CD4-positive, alpha-beta T cell treated with Interleukin-12 subunit alpha and Interleukin-12 subunit beta, for 1 hour (primary cell): ENCODE measurements at places on chromosomes 3 and 15.

DNA sequence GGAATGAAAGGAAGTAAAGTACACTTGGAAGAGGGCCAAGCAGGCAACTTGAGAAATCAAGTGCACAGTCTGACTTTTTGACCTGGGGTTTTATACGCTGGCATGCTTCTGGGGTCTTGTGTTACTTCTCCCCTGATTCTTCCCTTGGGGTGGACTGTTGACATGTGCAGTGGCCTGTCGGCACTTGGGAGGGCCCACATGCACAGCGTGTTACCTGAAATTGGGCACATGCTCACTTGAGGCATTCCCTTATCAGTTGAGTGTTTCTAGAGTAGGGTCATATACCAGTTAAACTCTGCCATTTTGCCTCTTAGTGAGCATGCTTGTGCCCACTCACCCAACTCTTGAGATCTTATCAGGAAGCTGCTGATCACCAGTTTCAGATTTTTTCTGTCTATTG lies 329.1 kb upstream of the SOX2 start:
- DNase-seq, result no peak

DNA sequence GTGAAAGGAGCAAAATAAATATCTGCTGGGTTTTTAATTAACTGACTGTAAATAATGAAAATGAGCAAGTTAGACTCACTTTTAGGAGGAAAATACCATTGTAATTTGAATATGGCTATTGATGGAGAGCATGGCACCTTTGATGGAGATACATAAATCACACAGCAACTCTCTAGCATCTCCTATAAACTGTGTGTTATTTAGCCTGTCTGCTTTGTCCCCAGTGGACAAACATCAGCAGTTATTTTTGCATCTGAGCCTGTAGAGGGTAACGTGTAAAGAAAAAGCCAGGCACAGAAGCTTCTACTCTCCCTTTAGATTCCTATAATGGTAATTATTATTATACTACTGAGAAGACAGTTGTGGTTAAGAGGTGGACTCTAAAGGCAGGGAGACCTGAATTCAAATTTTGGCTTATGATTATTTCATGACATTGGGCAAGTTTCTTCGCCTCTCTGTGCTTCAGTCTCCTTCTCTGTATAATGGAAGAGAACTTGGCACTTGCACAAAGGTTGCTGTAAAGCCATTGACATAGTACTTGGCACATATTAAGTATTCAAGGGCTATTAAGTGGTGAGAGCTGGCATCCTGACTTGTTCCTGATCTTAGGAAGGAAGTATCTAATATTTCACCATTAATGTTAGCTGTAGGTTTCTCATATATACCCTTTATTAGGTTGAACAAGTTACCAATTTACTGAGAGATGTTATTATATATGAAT lies 289.5 kb upstream of the TRIM42 start:
- no peak for DNase-seq

DNA sequence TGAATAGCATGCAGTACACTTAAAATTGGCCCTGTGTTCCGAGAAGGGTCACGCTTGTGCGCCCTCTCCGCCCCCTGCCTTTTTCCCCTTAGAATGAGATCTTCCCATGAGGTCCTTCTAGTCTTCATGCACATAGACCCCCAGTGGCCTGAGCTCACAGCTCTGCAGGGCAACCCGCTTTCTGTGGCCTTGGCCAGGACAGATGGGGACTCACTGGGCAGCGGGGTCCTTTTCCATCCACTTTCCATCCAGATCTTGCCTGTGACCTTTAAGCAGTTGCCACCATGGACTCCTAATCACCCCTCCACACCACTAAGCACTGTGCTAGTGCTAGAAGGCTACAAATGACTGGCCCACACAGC lies 244.4 kb downstream of the UACA start:
- DNase-seq, result no peak

GRCh38 chr3:139222100-139222657 lies 121.6 kb upstream of the MRPS22 start:
- no peak for DNase-seq

GRCh38 chr3:9102240-9102981 lies 139.1 kb upstream of the RAD18 start:
- no peak for DNase-seq

- no peak for DNase-seq
These were observed 95.3 kb downstream of the SLC9A9 start for GRCh38 chr3:143753006-143753405.

DNA sequence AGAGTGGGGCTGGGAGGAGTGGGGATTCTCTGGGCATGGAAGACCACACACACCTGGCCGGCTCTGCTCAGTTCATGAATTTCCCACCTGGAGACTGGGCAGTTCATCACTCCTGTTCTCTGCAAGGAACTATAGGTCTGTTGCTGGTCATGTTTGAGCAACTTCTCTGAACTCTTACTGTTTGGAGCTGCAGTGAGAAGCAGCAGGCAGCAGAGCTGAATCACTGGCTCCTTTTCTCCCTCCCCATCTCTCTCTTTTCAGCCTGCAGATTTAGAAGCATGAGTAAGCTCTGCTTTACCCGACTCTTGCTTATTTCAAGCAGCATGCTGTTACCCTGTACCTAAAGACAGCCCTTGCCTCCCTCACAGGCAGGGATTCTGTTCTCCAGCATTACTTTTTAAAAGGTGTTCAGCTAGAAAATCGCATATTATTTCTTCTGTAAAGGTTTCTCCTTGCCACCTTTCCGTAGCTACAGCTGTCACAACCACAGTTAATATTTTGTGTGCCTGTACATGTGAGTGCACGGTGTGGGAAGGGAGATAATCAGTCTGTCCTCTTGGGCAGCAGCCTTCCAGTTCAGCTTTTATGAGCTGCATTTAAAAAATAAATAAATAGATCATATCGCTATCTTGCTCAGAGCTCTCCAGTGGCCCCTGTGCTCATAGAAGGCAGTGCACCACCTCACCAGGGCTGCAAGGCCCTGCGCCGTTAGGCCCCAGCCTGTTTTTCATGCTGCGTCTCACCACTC lies 131.6 kb downstream of the CHCHD6 start:
- DNase-seq, result no peak

- no peak for DNase-seq
These were observed 28.1 kb upstream of the CAPN3 start for GRCh38 chr15:42331235-42331634.

DNA sequence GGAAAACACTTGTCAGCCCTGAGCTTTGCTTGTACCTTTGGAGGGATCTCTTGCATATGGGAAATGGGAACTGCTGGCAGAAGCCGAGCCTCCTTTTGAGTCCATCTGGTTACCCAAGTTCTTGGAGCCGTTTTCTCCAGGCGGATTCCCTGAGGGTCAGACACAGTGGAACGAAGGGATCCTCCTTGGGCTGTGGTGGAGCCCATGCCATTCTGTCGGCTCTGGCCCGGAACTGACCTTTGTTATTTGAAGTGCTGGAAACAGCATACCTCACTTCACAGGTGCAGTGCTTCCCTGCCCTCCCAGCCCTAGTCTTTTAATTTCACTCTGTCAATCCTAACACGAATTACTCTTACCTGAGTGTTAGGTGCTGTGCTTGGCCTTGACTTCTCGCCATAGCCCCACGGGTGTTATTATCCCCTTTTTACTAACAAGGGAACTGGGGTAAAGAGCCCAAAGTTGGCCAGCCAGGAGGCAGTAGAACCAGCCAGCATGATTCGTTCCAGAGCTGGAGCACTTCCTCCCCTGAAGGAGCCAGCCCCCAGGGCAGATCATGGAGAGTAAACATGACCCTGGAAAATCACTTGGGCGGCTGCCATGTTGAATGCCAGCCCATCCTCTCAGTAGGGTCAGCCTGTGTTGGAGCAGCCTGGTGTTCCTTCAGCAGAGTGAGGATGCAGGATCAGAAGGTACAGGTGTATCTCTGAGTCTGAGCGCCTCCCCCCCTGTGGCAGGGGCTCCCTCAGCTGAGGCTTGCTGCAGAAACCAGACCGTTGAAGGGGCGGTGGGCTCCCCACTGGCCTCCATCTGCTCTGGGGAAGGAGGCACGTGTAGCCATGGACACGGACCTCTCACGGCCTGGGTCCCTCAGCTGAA lies 143.2 kb downstream of the DNAJB8 start:
- DNase-seq, result no peak

DNA sequence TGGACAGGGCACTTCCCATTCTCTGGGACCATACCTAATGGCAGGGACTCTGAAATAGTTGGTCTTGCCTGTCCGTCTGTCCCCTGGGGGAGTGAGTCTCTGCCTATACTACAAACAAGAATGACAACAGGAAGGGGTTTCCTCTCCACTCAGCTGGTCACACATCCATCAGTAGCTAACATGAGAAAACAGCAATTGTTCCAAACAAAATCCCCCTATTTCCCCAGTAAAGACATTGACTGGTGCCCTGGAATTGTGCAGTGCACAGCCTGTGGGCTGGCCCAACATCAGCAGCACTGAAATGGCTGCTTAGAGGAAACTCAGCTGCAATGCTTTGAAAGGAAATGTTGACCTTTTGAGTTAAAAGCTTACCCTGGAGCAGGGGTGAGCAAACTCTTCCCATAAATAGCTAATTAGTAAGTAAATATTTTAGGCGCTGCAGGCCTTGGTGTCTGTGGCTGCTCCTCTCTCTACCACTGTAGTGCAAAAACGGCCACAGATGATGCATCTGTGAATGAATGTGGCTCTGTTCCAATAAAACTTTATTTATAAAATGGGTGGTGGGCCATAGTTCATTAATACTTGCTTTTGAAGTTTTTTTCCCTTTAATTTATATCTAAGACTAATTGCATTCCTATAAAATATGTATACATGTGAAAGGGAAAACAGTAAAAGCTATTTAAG lies 174.3 kb downstream of the KLF13 start:
- no peak for DNase-seq

DNA sequence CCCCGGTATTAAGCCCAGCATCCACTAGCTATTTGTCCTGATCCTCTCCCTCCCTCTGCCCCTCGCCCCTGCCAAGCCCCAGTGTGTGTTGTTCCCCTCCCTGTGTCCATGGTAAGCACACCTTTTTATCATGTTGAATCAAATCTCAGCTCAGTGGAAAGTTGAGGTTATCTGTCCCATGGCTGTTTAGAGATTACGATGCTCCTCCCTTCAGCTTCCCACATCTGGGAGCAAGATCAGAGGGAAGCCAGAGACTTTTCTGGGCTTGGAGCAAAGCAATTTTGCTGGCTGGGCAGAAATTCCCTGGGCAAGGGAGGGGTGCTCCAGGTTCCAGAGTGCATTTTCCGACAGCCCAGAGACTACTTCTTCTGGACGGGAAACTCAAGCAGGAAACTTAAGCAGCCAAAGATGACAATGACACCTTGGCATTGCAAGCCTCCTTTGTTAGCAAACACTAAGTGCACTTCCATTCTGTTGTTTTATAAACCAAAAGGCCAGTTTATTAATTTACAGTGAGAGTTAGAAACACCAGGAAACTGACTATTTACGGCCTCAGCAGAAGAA lies 104.5 kb downstream of the MESD start:
- no peak for DNase-seq
